ENCODE measurements at places on chromosomes 1 and 21.

DNA sequence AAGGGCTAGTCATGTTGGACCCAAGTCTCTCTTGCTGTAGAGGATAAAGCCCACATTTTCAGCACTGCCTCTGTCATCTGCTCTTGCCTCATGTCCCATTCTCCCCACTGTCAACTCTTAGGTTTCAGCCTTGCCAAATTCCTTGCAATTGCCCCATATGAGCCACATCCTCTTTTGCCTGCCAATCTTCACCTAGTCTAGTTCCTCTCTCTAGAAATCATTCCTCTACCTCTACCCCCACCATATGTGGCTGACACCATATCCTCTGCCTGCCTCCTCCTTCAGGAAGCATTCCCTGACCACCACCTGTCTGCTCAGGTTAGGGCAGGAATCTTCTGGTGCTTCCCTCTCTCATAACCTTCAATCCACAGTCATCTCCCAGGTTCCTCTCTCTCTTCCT is 38.2 kb downstream of the SLC9A1 start:
- no peak for DNase-seq

GRCh38 chr1:210352575-210352974 is 23.9 kb downstream of the HHAT start:
- no peak for DNase-seq

GRCh38 chr1:201395936-201396335 is 3.2 kb downstream of the LAD1 start:
- no peak for DNase-seq

DNA sequence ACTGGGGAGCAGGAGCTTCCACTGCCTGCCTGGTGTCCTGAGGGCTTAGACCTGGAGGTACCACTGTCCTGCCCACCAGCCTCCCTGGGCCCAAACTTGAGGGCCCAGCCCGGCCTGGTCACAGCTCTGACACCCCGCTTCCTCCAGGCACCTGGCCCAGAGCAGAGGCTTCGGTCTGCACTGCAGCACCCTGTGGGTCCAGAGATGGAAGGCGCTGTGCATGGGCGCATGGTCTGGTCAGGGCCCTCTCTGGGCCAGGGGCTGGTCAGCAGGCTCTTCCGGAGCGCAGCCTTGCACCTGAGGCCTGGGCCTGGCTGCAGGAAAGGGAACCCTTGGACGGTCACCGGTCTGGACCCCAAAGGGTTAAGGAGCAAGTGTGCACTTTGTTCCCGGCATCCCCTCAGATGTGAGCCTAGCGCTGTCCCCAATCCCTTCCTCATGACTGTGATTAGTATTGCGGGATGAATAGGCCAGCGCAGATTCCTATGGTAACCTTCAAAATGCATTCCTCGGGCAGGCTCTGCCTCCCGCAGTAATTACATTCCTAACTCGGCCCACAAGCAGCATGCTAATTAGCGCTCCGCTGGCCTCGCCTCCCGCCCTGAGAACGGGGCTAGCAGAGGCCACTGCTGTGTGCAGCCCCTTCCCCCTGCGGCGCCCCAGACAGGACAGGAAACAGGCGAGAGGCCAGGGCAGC is 36.3 kb downstream of the PRDM16 start:
- no peak for DNase-seq

- no peak for DNase-seq
These were observed 2.8 kb upstream of the TTC22 start for GRCh38 chr1:54803761-54804470.

GRCh38 chr1:247434005-247434404 is 18.0 kb downstream of the NLRP3 start:
- no peak for DNase-seq

DNA sequence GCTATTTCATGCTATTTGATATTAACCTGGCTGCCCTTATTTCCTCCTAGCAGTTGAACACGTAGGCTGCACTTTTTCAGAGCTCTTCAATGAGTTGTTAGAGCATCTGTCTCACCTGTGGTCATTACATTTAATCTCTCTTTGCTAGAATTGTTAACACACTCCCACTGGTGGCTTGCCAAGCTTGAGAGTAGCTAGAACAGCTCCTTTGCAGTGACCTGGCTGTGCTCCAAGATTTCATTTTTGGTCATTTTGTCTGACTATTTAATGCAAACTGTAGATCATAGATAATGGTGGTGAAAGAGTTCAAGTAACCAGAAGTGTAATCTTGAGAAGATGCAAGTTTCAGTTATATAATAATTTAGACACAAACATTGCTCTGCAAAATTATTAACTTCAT is 105.6 kb downstream of the LRRC7 start:
- DNase-seq, result no peak

All from stimulated activated CD8-positive, alpha-beta memory T cell treated with anti-CD3 and anti-CD28 coated beads, Interleukin-7, amount 100 ng/mL, for 48 hours (primary cell).